NAMALWA (cell line): ENCODE measurements at places on chromosomes 4 and X.

- DNase-seq = no peak
Observed at GRCh38 chrX:120453985-120454384, 15.1 kb downstream of the LAMP2 start.

DNA sequence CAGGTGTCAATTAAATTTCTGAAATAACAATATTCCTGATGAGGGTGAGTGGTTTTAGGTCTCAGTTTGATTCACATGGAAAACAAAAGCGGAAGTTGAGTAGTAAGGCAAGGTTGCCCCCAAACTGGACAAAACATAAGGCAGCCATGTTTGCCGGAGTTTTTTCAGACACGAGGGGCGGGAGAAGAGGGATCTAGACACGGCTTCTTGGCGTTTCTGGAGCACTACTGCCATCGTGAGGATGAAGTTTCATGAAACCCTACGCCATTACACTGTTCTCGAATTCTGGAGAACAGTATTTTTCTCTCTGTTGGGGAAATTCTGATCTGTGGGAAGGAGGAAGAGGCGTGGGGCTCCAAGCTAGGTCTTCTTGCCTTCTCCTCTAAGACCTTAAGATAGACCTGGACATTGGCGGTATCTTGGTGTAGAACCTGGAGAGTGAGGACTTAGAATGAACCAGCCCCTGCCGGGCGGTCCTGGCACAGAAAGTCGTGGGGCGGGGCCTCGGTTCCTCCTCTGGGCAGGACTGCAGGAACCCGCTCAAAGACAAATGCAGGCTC, 160.3 kb downstream of the OR13H1 start:
- DNase-seq = no peak

- DNase-seq = no peak
Observed at GRCh38 chr4:119536572-119537528, 91.8 kb downstream of the PDE5A start.

- DNase-seq = no peak
Observed at GRCh38 chrX:103372886-103373285, 3.5 kb upstream of the BEX3 start.

- DNase-seq = peak; percentile 70
Observed at GRCh38 chrX:107654872-107655761, 26.8 kb downstream of the PRPS1 start.

GRCh38 chr4:101418055-101418454, 70.7 kb upstream of the PPP3CA start:
- peak; percentile 4 for DNase-seq

DNA sequence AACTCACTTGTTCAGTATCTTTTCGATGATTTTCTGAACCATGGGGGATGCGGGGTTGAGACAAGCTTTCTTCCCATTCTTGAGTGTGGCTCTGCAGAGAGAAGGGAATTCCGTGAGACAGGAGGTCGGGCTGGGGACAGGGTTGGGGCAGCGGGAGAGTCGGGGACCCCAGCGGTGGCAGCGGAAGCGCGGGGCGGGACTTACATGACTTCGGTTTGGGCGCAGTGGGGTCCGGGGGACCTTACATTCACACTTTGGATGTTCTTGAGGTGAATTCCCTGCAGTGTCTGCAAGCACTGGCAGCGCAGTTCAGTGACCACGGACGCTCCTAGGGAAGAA, 434 bp downstream of the CXCL3 start:
- DNase-seq = no peak

- no peak for DNase-seq
Observed at GRCh38 chr4:151173871-151174270, 74.4 kb downstream of the RPS3A start.

- DNase-seq = no peak
Observed at GRCh38 chr4:99457270-99457669, 22.1 kb upstream of the ADH7 start.

GRCh38 chrX:141180851-141181250, 3.9 kb upstream of the LDOC1 start:
- DNase-seq = no peak

- DNase-seq = peak; percentile 29
Observed at GRCh38 chr4:42768125-42768748, 111.3 kb upstream of the ATP8A1 start.

DNA sequence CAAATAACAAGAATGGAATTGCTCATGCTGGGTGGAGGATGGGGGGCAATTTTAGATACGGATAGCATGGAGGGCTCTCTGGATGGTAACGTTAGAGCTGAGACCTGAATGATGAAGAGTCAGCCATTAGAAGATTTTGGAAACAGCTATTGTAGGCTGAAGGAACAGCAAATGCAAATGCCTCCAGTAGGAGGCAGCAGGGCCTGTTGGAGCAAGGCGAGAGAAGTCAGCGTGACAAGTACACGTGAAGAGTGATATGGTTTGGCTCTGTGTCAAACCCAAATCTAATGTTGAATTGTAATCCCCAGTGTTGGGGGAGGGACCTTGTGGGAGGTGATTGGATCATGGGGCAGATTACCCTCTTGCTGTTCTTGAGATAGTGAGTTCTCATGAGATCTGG, 59.3 kb upstream of the SOD3 start:
- peak; percentile 9 for DNase-seq

DNA sequence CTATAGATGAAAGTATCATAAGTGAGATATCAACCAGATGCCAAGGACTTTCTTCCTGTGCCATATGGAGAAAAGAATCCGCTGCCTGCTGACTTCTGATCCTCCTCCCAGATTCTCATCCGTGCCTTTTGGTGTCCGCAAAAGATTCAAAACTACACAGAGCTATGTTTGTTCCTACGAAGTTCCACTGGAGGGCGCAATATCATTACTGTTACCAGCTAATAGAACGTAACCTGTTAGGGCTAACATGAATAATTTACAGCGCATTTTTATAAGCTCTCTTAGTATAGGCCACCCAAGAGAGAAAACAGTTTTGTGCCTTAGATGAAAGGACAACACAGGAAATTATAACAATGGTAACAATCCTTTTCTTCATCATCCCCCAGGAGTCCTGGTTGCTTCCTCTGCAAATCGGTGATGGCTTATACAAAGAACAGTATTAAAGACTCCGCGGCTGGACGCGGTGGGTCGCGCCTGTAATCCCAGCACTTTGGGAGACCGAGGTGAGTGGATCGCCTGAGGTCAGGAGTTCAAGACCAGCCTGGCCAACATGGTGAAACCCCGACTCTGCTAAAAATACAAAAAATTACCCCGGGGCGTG, 22.8 kb upstream of the CENPVL3 start:
- DNase-seq = peak; percentile 59

- no peak for DNase-seq
Observed at GRCh38 chr4:6093671-6094070, 75.4 kb upstream of the C4orf50 start.

GRCh38 chr4:76726176-76726575, 171.8 kb downstream of the SOWAHB start:
- no peak for DNase-seq

GRCh38 chr4:10003666-10004065, 17.6 kb downstream of the SLC2A9 start:
- no peak for DNase-seq

DNA sequence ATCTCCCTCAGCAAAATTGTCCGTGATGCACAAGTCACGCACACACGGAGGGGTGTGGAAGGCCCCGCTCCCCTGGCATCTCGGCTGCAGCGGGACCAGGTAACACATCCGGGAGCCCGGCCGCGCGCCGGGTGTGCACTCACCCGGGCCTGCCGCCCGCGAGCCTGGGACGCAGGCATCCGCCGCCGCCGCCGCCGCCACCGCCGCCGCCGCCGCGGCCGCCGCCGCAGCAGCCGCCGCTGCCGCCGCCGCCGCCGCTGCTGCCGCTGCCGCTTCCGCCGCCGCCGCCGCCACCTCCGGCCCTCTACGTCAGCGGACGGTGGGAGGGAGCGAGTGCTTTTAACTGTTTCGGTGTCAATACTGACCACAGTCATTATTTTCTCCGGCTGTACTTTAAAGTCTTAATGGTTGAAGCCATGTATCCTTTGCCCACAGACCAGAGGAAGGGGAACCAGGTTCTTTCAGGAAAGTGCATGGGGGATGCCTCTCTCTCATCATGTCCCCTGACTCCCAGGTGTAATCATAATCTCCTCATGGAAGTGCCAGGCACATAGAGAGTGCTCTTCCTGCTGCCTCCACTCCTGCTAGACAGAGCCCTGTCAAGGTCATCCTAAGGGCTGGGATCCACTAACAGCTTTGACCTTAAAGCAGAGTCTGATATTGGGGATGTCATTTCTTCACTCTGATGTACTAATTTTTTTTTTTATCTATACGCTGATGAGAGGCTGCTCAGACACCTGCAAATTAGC, 38.0 kb downstream of the MAGEE2 start:
- no peak for DNase-seq

- DNase-seq = no peak
Observed at GRCh38 chrX:16185725-16186136, 18.4 kb downstream of the MAGEB17 start.

DNA sequence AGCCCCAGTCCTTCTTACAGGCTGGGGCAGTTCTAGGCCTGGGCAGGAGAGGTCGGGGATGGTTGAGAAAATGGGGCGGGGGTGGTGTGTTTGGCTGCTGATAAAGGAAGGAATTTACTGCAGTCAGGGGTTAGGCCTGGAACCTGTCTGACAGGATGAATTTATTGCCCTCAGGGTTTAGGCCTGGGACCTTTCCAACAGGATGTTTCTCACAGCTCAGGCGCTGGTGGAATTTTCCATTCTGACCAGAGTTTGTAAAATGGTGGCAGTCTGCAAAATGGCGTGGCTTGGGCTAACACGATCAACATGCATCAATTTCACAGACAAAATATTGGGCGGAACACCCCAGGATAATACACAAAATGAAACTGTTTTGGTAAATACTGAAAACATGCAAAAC, 83.5 kb upstream of the SPIN4 start:
- no peak for DNase-seq
